ENCODE measurements at places on chromosomes 5 and 9. TPM values are rescaled to one million over a fixed set of nuclear protein-coding genes. Genes with fewer than 3 reads are reported as not detected.

Gene SPINK13
- not detected for polyA plus RNA-seq

Gene GLRA1
- polyA plus RNA-seq, result not detected

Gene HTR1A
- polyA plus RNA-seq, result not detected

Gene HSPB3
- not detected for polyA plus RNA-seq

Gene KIF4B
- polyA plus RNA-seq, result 0.11 TPM

Gene IFNA21
- not detected for polyA plus RNA-seq

Gene WHRN
- polyA plus RNA-seq, result 2.7 TPM

Gene MARVELD2
- 2.9 TPM for polyA plus RNA-seq

Gene DPP7
- polyA plus RNA-seq, result 71.8 TPM

Gene PFN3
- polyA plus RNA-seq, result not detected

Gene CCDC180
- polyA plus RNA-seq, result 2.2 TPM

Gene GPR151
- not detected for polyA plus RNA-seq

Gene PRKAA1
- polyA plus RNA-seq, result 63.3 TPM

Gene PDLIM7
- 141 TPM for polyA plus RNA-seq

Gene PCAT7
- 2.0 TPM for polyA plus RNA-seq

Gene ZNF618
- polyA plus RNA-seq, result 10.0 TPM

Gene MARCOL
- polyA plus RNA-seq, result 0.11 TPM

Gene ZNF483
- 1.0 TPM for polyA plus RNA-seq

Gene SPINK6
- polyA plus RNA-seq, result 0.79 TPM

Gene CSF1R
- polyA plus RNA-seq, result not detected

Gene CAMK2A
- 0.67 TPM for polyA plus RNA-seq

Gene LCP2
- polyA plus RNA-seq, result not detected

Gene PTGS1
- 1.0 TPM for polyA plus RNA-seq

Gene PCDHB13
- polyA plus RNA-seq, result 0.08 TPM

Gene DIRAS2
- polyA plus RNA-seq, result 0.09 TPM

Gene IRX2
- polyA plus RNA-seq, result 0.67 TPM

Gene P4HA2
- polyA plus RNA-seq, result 35.1 TPM

Gene HAPLN1
- not detected for polyA plus RNA-seq

Gene ADAM19
- polyA plus RNA-seq, result 15.2 TPM

Gene ZFP37
- 2.0 TPM for polyA plus RNA-seq

Gene PRDM12
- polyA plus RNA-seq, result 0.17 TPM

Gene SMIM33
- not detected for polyA plus RNA-seq

Gene SGCD
- 9.0 TPM for polyA plus RNA-seq

Measured in A549 (cell line).